NCI-H69 (cell line): ENCODE measurements at places on chromosomes 1 and 21.

- no peak for DNase-seq
Measured at GRCh38 chr1:59139396-59139795, 157.5 kb upstream of the FGGY start.

- peak; percentile 26 for DNase-seq
Measured at GRCh38 chr1:7264101-7264500, 478.8 kb downstream of the CAMTA1 start.

DNA sequence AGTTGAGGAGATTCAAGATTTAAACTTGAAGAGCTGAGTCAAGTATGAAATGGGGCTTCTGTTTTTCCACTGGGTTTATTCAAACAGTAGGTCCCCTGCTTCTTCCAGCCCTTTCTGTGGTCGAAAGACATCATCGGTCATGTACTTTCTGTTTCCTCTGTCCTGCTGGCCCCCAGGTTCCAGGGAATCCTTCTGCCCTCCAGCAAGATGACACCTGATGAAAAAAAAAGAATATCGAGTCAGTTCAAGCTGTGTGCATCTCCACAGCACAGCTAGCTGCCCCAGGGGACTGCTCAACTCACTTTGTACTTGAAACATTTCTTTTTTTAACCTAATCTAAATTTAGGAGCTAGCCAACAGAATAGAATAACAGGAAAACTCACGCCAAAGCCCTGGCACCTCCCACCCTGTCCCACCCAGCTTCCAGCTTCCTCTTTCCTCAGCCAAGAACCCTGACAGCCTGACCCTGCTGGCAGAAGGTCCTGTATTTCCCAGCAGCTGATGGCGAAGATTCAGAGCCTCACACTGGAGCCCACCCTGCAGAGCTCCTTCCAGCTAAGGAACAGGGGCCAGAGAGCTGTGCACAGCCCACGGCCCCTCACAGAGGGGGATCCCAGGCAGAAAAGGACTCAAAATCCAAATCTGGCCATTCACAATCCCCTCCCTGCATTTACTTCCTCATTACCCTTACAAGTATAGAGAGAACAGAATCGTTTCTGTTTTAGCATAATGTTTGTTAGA lies 176.5 kb downstream of the PSMG1 start:
- DNase-seq, result no peak

- no peak for DNase-seq
Measured at GRCh38 chr1:89539128-89539527, 14.5 kb downstream of the LRRC8B start.

DNA sequence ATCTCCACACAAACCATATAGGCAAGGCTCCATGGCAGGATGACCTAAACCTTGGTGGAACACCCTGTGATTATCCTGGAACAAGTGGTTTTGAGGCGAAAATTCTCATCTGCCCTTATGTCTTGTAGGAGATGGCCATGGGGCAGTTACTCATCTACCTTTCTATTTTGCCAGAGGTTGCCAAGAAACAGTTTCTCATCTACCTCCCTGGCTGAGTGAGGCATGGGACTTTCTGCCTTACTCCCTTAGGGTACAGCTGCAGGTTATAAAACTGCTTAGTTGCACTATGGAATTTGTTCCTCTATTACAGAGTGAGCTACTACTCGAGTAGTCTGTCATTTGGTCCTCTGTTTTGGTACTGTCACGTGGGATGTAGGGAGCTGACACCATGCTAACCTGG lies 31.3 kb upstream of the GUCA2A start:
- no peak for DNase-seq

DNA sequence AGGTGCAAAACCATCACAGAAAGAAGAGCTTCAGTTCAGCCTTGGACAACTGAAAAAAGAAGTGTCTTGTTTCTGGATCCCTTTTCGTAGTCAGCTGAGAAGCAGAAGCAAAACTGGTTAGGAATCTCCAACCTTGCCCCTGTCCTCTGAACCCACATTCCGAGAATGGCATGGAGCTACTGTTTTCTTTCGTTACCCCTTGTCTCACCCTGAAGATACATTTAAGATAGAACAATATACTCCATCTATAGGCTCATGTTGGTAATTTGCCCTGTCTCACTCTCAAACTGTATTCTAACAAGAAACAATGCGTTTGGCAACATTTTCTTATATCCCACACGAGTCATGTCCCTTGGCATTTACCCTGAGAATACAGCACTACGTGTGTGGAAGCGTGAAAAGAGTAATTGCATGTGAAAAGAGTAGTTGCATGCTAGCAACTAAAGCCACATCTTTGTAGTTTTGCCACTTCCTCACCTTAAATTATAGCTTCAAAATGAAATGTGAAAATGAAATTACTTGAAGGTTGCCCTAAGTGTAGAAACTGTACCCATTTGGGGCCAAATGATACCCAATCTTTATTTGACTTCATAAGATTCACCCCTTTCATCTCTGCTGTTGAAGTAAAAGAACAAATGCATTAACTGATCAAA lies 5.3 kb downstream of the SLAMF7 start:
- no peak for DNase-seq

- DNase-seq, result no peak
Measured at GRCh38 chr1:212035835-212036605, 472 bp downstream of the DTL start.

DNA sequence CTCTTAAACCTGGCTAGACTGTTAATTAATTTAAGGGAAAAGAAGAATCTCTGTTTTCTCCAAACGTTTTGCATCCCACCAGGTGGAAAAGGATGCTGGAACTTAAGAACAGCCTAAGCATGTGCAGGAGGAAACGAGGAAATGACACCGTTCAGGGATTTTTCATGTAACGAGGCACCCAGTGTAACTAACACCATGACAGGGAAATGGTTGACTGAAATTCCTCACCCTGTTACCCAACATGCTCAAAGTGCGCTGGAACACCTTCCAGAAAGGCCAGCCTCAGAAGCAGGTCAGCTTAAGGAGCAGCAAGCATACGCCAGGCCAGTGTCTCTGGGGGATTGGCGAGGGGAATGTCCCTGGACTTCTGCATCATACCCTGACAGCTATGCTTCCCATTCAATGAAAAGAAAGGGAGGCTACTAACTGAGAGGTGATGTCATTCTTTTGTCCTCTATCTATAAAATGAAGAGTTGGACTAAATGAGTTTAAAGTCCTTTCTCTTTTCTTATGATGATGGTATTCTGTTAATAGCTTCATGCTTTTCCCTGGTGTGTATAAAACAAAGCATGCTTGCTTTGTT lies 21.6 kb downstream of the TNN start:
- peak; percentile 31 for DNase-seq

DNA sequence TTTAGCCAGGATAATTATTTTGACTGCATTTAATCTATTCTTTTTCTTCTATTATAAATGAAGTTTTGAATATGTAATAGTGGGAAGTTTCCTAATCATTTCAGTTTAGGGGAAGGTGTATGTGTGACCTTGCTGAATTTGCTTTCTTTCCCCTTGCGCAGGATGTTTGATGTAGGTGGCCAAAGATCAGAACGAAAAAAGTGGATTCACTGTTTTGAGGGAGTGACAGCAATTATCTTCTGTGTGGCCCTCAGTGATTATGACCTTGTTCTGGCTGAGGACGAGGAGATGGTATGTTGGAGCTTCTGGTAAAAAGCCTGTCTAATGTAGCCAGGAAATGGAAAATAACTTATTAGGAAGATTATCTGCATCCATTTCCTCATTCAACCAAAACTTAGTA lies 33.4 kb downstream of the GNAT2 start:
- DNase-seq, result no peak

DNA sequence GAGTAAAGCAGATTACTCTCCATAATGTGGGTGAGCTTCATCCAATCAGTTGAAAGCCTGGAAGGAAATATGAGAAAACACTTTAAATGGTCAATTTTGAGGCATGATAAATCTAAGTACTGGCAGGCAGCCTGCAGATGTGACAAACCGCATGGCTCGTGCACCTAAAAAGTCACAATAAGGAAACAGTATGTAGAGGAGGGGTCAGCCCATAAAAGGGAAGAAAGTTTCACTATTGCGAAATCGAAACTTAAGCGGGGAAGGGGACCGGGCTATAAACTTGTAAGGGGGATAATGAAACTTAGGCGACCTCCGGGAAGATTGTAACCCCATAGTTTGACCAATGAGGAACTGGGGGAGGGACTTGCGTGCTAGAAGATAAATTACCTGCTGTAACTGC lies 109.8 kb downstream of the PLPPR4 start:
- DNase-seq, result no peak

GRCh38 chr1:240572328-240572727 lies 39.6 kb downstream of the GREM2 start:
- peak; percentile 42 for DNase-seq
